ENCODE measurements at places on chromosomes 7 and 10.

GRCh38 chr10:129156406-129156805, 310.6 kb upstream of the MGMT start:
- no peak for DNase-seq

DNA sequence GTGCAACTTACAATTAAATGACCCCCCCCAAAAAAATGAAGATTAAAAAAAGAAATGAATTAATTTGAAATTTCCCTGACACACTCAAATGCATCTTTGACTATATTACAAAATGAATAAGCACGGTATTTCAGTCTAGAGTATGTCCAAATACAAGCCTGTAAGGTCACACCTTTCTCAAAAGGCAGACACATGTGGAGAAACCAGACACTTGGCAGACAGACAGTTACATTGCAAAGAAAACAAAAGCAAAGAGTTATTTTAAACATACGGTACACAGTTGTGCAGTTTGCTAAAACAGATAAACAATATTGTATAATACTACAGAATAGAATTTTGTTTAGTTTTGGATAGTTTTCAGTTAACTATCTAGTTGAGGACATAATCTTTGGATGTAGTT, 153.0 kb downstream of the ATE1 start:
- DNase-seq: no peak

GRCh38 chr7:27895551-27895950, 155.6 kb downstream of the TAX1BP1 start:
- DNase-seq: no peak

DNA sequence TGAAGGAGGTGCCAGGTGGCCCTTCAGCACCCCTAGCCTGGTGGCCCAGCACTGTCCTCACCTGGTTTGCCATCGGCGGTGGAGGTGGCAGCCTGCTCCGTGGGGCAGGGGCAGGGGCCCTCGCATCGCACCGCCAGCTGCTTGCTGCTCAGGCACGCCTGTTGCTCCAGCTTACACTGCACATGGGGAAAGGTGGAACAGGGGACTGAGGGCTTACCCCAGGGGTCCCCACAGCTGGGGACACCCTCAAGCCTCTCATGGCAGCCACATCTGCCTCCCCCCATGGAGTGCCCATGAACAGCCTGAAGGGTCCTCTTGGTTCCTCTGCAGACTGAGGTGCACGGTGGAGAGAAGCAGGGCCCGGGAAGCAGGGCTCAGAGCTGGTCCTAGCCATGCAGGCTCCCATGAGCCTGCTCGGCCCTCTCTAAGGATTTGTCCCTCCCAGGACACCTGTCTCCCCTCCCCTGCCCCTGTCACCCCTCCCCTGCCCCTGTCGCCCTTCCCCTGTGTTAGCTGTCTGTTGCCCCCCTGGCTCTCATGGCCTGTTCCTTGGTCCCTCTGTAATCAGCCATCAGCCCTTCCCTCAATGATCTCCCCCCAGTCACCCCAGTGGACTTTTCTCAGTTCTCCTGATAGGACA, 20.1 kb downstream of the SPOCK2 start:
- no peak for DNase-seq

GRCh38 chr10:126011995-126012394, 115.6 kb downstream of the FANK1 start:
- DNase-seq: peak; percentile 10

DNA sequence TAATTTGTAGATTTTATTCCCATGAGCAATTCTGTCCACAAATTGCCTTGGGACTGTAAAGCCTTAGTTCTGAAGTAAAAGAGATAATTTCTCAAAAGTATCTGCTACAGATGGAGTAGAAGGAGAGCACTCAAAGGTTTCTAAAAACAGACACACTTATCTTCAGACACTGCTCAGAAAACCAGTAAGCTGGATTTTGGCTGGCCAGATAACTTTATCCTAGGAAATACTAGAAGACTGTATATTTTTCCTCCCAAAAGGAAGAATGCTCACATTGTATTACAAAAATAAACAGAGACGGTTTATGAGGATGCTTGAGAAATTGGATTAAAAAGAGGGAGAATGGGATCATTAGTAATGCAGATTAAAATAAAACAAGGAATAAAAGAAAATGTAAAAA, 178.0 kb upstream of the IGFBP3 start:
- DNase-seq: no peak

DNA sequence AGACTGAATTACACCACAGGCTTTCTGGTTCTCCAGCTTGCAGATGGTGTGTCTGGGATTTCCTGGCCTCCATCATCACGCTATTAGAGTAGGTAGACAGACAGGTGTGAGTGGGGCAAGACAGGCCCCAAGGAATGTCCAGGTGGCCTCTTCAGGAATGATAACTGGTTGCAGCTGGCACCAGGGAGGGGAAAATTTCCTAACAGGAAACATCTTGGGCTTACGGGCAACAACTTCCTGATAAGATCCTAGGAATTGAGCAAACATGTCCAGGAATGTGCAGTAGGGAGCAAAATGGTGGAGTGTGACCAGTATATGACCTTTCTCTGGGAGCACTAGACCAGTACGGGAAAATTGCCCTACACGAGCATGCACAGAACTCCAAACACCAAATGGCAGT, 11.3 kb downstream of the XRCC2 start:
- no peak for DNase-seq

DNA sequence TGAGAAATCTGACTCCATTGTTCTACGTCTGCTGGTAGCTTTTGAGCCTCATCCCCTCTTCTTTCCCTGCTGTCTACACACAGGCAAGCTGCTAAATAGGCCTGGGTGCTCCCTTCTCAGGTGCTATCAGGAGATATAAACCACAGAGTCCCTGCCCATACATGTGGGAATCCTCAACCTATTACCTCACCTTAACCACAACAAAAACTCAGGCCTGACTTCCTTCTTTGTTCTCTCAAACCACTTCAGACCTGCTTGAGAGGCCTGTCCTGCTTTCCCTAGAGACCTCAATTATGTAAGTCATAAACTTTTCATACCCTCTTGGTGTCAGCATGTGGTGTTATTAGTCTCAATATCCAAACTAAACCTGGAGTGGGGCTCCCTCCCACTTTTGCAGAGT, 75.0 kb upstream of the MAGI2 start:
- no peak for DNase-seq

DNA sequence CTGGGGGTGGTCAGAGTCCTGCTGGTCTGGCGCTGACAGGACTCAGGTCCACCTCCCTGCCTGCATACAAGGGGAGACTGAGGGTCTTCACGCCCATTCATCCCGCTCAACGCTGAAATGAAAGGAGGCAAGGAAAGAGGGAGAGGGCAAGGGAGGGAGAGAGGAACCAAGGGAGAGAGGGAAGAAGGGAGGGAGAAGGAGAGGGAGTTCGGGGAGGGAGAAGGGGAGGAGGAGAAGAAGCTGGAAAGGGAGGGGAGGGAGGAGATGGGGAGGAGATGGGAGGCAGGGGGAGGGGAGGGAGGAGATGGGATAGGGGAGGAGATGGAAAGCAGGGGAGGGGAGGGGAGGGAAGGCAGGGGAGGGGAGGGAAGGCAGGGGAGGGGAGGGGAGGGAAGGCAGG, 69.4 kb upstream of the INPP5A start:
- DNase-seq: no peak

GRCh38 chr7:34277803-34278199, 372.5 kb downstream of the BMPER start:
- no peak for DNase-seq

GRCh38 chr10:31749981-31750840, 178.4 kb downstream of the ARHGAP12 start:
- DNase-seq: no peak

- DNase-seq: no peak
Observed at GRCh38 chr7:23335621-23336020, 36.5 kb downstream of the MALSU1 start.

- DNase-seq: no peak
Observed at GRCh38 chr7:87875151-87876039, 765 bp downstream of the SLC25A40 start.

DNA sequence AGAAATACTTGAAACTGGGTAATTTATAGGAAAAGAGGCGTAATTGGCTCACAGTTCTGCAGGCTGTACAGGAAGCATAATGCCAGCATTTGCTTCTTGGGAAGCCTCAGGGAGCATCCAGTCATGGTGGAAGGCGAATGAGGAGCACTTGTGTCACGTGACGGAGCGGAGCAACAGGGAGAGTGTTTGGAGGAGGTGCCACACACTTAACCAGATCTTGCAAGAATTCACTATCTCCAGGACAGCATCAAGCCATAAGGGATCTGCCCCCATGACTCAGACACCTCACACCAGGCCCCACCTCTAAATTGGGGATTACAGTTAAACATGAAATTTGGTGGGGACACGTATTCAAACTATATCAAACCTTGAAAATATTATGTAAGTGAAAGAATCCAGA, 89.3 kb downstream of the WIPF3 start:
- DNase-seq: no peak

DNA sequence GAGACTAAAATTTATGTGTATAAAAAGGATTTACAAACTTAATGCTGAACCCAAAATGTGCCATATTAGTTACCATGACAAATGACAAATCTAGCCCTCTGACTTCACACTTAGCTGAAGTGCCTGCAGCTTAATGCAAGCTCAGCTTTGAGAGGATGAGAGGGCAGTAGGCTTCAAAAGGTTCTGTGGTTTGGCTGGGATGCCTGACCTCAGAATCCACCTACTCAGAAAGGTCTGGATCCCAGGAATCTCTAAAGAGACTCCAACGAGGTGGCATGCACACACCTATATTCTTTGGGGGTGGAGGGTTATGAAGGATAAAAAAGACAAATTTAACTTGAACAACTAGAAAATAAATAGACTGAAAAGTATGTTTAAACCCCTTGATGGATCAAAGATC, 213.4 kb downstream of the TAX1BP1 start:
- no peak for DNase-seq

DNA sequence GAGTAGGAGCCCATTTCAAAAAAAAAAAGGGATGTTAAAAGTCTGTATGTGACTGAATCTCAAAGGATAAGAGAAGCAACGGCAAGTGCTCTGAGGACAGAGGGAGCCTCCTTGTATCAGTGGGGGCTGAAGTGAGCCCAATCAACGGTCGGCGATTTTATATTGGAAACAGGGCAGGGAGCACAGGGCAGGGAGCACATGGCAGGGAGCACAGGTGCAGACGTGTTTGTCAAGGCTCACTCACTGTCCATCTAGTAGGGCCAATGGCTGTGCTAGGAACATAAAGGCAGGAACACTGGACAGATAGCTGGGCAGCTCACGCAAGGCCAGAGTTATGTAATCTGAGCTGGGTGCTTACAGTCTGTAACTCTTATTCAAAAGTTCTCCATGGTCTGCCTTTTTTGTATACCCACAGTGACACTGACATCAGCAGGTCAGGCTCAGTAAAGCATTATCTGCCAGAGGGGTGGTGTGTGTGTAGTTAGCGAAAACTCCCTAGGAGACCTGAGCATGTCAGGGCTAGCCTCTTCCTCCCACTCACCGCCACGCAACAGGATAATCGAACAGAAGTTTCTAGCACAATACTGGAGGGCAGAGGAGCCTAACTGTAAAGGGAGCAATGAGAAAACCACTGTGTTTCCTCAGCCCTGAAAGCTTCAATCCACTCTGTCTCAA, 15.4 kb downstream of the AKR1B1 start:
- DNase-seq: no peak

- DNase-seq: no peak
Observed at GRCh38 chr7:422191-422885, 97.3 kb downstream of the PDGFA start.

DNA sequence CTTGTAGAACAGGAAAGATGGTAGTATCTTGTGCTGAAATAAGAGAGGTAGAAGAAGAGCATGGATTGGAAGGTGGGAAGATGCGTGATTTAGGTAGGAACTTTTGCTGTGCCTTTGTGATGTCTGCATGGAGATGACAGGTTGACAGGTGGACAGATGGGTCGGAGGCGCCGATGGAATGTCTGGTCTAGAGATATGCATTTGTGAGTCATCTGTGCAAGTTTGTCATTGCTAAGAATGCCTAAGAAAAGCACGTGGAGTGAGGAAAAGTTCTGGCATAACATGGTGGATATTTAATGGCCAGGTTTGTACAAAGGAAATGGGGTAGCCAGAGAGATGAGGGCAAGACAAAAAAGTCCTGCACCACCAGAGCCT, 76.0 kb upstream of the ARMC3 start:
- DNase-seq: no peak

GRCh38 chr7:40297741-40298311, 163.0 kb downstream of the SUGCT start:
- DNase-seq: no peak

GRCh38 chr10:54342058-54342457, 459.0 kb downstream of the PCDH15 start:
- DNase-seq: no peak

GRCh38 chr10:113187063-113187777, 237.2 kb downstream of the TCF7L2 start:
- no peak for DNase-seq

DNA sequence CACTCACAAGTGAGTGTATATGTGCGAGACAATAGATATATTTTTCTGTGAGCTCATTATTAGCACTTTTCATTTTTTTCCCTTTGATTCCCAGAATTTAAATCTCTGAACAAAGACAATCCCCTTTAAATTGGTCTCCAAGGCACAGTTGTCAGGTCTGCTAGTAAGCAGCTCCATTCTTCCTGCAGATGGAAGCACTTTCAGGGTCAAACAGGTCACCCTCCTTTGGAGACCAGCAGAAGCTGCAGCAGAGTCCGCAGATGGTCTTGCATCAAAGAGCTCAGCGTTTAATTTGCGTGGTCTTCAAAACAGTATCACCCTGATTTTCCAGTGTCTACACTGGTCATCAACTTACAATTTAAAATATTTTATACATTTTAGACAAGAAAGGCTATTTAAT, 543.8 kb downstream of the ARL4A start:
- no peak for DNase-seq

DNA sequence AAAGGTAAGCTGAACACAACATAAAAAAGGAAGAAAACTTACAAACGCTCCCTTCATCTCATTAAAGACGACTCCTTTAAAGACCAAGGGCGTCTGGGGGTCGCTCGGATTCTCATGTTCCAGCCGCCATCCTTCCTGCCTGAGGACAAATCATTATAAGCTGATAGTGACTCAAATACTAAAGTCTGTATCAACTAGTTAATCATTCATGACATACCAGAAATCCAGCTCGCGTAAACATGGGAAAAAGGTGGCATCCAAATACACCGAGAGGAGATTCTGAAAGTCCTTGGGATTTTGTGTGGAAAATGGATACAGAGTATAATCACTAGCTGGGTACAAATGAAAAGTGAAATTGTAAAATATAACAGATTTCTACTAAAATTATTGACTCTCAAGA, 7.4 kb downstream of the PITRM1 start:
- DNase-seq: no peak

- DNase-seq: no peak
Observed at GRCh38 chr7:133395551-133395950, 142.7 kb downstream of the EXOC4 start.

DNA sequence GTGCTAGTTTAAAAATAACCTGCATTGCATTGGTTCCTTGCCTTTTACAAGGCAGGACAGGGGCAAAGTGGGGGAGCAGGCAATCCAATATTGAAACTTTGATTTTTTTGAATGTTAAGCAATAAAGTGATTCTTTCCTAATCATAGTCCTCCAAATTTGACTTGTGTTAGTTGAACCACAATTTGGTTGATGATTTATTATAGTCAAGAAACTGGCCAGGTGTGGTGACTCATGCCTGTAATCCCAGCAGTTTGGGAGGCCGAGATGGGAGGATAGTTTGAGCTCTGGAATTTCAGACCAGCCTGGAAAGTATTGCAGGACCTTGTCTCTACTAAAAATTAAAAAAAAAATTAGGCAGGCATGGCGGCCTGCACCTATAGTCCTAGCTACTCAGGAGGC, 27.9 kb upstream of the ABLIM1 start:
- no peak for DNase-seq

- DNase-seq: no peak
Observed at GRCh38 chr7:80218723-80219122, 84.1 kb downstream of the GNAI1 start.

GRCh38 chr10:45566415-45566814, 106.2 kb downstream of the ZFAND4 start:
- no peak for DNase-seq
